Hippocampal formation (tissue), 2 donors: ENCODE measurements at places on chromosomes 3 and 15.

- DNase-seq = no peak
These were observed 171.8 kb downstream of the SMAD6 start for GRCh38 chr15:66873856-66874255.

- no peak for DNase-seq
These were observed 84.4 kb upstream of the RAD18 start for GRCh38 chr3:9047452-9048346.

DNA sequence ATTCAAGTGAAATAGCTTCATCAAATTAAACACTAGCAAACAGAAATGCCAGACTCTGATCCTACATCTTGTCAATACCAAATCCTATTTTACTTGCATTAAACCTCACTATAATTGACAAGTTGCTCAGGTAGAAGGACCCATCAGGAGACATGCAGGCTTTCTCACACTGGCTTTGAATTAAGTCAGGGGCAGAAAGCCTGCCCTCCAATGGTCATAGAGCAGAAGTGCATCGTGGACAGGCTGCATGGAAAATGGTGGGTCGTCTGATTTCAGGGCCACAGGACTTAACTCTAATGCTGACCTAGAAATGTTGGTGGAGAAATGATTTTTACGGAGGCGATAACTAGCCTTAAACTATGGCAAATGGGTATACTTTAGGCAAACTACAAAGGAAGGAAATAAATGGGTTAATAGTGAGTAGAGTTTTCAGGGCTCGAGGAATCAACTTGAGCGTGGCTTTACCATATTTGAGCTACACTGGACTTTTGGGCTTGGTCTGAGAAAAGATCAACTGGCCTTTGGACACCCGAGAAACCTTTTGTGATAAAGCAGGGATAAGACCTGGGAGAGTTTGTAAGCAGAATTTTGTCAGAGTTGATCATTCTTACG, 283.9 kb downstream of the GRM7 start:
- no peak for DNase-seq

DNA sequence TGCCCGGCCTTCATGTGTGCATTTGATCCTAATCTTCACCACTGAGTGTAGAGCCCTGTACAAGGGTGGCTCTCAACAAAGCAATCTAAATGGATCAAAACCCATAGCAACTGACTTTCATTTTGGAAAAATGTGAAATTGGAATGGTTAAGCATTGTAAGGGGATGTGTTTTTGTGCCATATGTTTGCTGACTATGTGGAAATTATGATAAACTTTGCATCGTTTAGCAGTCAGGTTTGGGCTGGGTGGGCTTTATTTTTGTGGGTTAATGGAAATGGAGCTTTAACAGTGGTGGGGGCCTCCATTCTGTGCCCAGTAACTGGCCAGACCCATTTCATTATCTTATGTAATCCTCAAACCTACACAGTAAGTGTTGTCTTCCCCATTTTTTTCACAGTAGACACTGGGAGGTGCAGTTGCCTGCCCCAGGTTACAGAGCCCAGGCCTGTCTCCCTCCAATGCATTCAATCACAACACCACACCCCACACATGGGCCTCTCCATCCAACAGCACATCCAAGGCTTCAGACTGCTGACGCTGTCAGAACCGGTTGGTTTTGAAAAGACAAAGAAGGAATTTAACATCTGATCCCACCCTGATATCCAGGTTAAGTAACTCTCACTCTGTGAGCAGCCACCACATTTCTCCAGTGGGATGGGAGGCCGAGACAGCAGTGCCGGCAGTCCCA, 136.3 kb upstream of the ABHD17C start:
- no peak for DNase-seq

DNA sequence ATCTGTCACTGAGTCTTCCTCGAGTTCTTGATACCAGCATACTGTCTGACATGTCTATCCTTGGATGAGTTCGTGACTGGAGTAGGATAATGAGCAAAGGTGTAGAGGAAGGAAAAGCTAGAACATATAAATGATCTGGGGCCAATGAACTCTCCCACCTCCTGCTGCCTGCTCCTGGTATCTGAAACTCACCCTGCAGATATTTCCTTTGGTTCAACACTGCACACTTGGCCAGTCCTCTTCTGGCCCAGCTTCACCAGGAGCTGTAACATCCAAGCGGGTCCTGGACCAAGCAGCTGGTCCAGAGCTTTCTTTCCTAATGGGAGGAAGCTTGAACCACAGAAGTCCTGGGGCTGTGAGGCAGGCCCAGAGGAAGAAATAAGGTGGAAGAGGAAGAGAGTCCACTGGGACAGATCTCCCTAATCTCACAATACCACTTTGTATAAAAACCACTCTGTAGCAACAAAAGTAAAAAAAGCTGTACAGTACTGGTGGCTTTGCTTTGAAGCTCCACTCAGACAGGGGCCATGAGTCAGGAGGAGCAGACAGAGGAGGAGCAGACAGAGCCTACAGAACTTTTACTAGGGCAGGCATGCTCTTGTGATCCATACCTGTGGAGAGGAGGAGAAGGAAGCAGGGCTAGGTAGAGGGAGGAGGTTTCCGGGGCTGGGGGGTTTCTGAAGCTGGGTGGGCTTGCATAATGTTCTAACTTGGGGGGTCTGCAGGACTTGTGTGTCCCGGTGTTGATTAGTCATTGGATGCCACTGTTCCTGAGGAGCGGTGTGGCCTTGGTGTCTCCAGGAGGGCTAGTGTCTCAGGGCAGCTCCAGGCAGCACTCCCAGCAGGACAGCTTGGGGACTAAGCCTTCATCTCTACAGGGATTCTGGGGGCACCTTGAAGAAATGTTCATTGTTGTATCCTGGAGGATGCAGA, 166.9 kb downstream of the ABHD5 start:
- DNase-seq = no peak

- no peak for DNase-seq
These were observed 227.8 kb downstream of the UBE2E2 start for GRCh38 chr3:23430781-23431398.

GRCh38 chr3:156304406-156304805, 184.0 kb downstream of the KCNAB1 start:
- DNase-seq = no peak

GRCh38 chr15:66981771-66982170, 83.6 kb upstream of the SMAD3 start:
- DNase-seq = no peak
